ENCODE measurements at places on chromosomes 5 and 9.

DNA sequence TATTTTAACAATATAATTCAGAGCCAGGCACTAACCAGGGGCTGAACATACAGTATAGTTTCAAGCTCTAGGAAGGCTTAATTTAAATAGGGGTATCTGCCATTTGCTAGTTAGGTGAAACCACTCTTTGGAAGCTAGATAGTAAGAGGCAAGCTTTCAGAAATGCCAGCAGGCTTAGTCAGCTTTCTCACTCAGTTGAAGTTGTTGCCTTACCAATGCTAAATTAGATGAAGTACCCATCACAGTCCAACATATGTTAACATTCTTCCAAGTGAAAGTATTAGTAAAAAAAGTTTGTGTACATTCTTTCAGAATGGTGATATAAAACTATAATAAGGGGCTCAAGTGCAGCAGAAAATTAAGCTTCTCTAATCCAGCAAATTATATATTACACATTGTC lies 215.0 kb downstream of the CNTLN start:
- DNase-seq: no peak

- DNase-seq: no peak
These were observed 85.5 kb downstream of the ELAVL2 start for GRCh38 chr9:23740531-23740930.

GRCh38 chr9:1458503-1458902 lies 408.3 kb downstream of the DMRT2 start:
- DNase-seq: no peak

DNA sequence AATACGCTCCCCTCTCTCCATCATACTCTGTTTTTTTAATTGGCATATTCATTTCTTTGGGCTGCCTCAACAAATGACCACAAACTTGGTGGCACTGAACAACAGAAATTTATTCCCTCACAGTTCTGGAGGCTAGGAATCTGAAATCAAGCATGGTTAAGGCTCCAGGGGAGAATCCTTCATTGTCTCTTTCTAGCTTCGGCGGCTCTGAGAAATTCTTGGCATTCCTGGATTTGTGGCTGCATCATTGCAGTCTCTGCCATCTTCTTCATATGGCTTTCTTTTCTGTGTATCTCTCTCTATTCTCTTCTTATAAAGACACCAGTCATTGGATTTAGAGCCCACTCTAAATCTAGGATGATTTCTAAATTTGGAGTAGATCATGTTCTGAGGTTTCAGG lies 10.9 kb upstream of the SLC24A2 start:
- DNase-seq: no peak

DNA sequence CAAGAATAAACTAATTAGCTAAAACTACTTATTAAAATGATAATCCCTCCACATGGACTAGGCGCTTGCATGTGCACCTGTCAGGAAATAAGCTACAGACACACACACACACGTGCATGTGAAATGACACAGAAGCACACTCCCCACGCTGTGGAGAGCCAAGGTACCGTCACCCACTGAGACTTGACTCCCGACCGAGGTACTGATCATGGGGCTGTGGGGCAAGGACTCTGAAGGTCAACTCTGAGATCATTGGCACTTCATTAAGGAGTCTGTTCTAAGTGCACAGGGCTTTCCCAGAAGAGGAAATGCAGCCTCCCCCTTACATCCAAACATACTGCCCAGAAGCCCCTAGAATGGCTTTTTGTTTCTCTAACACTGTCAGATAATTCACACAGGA lies 264.4 kb upstream of the WWC1 start:
- no peak for DNase-seq

GRCh38 chr9:118785456-118785855 lies 583.8 kb downstream of the BRINP1 start:
- DNase-seq: no peak

GRCh38 chr9:21311889-21312288 lies 6.8 kb upstream of the IFNA5 start:
- no peak for DNase-seq

DNA sequence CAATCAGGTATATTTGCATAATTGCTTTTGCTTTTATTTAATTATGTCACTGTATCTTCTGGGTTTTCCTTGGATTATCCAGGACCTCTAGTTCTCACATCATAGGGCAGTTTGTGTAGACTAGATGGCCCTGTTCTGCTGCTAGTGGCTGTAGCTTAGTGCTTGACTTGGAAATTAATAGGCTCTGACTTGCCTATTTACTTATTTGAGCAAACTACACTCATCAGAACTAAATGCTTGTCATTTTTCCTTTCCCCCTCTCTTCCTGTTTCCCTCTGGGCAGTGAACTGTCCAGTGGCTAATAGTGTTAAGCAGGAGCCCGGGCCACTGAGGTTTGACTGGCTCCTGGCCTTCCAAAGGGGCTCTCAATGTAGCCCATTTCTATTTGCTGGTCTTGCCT lies 135.7 kb downstream of the MAN2A1 start:
- no peak for DNase-seq

Data from CD4-positive, alpha-beta T cell (primary cell).